ENCODE measurements at places on chromosomes 2 and 18.

GRCh38 chr2:49780949-49781348 is 626.6 kb upstream of the FSHR start:
- DNase-seq = no peak

DNA sequence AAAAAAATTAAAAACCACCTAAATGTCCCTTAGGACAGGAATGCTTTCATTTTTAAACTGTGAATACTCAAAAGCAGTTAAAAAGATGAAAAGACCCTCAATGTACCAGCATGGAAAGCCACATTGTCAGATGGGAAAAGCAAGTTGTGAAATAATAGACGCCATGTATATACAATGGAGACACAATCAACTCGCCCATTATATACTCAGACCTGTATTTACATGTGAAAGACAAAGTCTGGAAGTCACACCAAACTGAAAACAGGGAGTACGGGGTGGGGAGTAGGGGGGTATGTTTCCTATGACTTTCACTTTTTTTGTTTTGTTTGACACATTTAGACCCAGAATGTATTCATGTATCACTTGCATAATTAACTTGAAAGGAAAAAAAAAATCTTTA is 75.6 kb downstream of the CELF4 start:
- no peak for DNase-seq

DNA sequence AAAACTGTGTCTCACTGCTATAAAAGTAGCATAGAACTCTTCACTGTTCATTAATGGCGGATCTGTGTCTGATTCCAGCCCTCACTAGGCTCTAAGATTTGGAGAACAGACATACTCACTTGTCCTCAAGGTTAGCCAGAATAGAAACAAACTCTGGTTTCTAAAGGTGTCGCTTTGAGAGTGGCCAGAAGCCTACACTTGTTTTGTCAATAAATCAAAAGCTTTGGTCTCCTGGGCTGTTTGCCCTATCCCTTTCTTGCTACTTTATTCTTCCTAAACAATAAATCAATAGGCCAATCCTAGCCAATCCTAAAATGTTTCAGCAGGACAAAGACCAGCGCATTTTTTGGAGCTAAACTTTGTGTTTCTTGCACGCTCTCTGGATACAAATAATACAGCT is 1064.6 kb upstream of the CHAC2 start:
- DNase-seq = no peak

DNA sequence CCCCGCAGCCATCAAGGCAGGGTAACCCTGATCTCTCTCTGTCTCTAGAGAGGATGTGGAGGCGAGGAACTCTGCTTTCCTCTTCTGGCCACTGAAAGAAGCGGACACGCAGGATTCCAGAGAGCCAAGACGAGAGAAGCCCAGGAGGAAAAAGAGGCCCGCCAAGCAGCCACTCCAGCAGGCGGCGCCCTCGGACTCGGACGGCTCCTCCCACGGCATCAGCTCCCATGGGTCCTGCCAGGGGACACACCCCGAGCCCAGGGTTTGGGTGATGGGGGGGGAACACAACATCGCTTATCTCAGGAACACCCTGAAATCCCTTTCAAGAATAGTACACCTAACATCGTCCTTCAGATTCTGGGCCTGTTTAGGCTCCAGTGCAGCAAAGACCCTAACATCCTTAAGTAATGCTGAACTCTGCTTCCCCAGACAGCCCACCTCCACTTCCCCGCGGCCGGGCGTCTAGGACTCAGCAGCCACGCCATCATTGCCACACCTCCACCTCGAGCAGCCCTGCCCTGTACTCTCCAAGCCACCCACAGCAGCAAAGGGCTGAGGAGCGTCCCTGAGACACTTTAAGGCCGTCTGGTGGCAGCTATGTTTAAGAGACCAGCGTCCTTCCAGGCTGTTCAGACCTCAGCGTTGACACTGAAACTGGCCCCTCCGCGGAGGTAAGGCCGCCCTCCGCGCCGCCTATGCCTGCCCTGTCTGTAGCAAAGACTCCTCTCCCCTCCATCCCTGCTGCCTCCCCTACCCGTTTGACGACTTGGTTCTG is 34.3 kb upstream of the CNGA3 start:
- DNase-seq = peak; percentile 11

- no peak for DNase-seq
Measured at GRCh38 chr2:239158641-239159475, 242.0 kb downstream of the HDAC4 start.

DNA sequence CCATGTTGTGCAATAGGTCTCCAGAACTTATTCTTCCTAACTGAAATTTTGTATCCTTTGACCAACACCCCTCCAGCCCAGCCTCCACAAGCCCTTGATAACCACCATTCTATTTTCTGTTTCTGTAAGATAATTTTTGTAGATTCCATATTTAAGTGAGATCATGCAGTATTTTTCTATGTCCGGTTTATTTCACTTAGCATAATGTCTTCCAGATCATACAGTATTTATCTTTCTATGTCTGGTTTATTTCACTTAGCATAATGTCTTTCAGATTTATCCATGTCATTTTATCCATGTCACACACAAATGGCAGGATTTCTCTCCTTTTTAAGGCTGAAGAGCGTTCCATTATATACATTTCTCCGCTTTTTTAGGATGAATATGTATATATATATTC is 24.4 kb upstream of the ONECUT2 start:
- DNase-seq = no peak

GRCh38 chr2:10144771-10145518 is 22.4 kb downstream of the RRM2 start:
- DNase-seq = no peak
